Activated CD8-positive, alpha-beta T cell treated with anti-CD3 and anti-CD28 coated beads for 36 hours (primary cell): ENCODE measurements at places on chromosomes 2 and 18.

DNA sequence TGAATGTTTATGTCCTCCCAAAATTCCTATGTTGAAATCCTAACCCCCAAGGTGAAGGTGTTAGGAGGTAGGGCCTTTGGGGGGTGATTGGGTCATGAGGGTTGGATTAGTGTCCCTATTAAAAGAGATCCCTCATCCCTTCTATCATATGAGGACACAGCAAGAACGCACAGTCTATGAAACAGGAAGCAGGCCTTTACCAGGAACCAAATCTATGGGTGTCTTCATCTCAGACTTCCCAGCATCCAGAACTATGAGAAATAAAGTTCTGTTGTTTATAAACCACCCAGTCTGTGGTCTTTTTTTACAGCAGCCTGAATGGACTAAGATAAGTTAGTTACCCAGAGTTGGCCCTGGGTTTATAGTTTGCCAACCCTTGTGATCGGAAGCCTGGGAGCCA is 153.1 kb downstream of the INO80D start:
- H3K4me3 ChIP-seq, result no peak overlapping the region

GRCh38 chr18:78977637-78978348 is 1.8 kb upstream of the SALL3 start:
- no peak overlapping the region for H3K27ac ChIP-seq
- H3K27me3 ChIP-seq, result peaks cover 60% of the 10 kb centered on the region
- peaks cover 17% of the 10 kb centered on the region for H3K4me1 ChIP-seq

DNA sequence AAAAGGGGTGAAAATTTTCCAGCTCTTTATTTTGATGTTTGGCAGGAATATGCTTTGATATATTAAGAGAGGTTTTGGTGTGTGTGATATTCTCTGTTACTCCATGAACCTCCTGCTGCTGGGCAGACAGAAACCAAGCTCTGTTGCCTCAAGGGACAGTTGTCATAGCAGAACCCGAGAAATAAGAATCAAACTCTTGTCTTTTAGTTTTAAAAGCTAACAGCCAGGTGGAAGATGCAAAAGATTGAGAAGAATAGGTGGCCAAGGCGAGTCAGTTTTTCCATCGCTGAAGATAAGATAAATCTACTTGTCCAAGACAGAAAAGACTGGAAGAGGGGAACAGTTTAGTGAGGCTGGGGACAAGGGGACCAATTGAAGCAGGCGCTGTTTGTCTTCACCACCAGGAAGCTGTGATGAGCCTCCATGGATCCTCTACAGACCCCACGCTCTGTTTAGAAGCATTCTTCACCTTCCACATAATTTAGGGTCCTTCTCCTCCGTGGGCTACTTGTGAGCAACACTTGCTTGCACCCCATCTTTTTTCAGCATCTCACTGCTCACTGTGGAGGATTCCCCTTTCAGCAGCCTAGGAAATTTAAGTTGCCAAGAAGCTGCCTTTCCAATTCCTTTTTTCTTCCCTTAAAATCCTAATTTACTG is 23.9 kb downstream of the PMAIP1 start:
- no peak for DNase-seq
- H3K4me3 ChIP-seq, result no peak overlapping the region
- H3K27me3 ChIP-seq, result peaks cover 10% of the 10 kb centered on the region
- no peaks in the 10 kb centered on the region for H3K36me3 ChIP-seq
- H3K4me1 ChIP-seq, result peaks cover 37% of the 10 kb centered on the region
- no peak overlapping the region for H3K27ac ChIP-seq

DNA sequence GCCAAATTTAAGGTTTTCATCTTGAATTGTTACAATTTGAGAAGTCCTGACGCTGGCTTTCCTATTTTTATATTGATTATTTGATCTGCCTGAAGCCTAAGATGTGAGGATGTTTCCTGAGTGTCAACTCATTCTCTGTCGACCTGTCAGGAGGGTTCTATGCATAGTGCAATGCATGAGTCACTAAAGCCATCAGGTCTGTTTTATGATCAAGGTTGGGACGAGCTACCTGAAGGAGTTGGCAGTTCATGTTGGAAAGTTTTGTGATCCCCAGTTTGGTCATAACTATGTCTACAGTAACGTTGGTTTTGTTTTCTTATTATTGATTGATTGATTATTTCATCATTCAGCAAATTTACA is 71.2 kb downstream of the NABP1 start:
- H3K4me3 ChIP-seq, result no peak overlapping the region
- peaks cover 4% of the 10 kb centered on the region for H3K4me1 ChIP-seq
- no peak for DNase-seq
- H3K27ac ChIP-seq, result no peak overlapping the region
- H3K27me3 ChIP-seq, result peaks cover 18% of the 10 kb centered on the region

GRCh38 chr18:79405019-79405780 is 9.5 kb downstream of the NFATC1 start:
- peaks cover 58% of the 10 kb centered on the region for H3K4me1 ChIP-seq
- peak overlapping the region; percentile 91 for H3K27ac ChIP-seq
- H3K36me3 ChIP-seq, result peaks cover 56% of the 10 kb centered on the region
- peak overlapping the region; percentile 84 for H3K4me3 ChIP-seq
- no peaks in the 10 kb centered on the region for H3K27me3 ChIP-seq
- peak; percentile 73 for DNase-seq

DNA sequence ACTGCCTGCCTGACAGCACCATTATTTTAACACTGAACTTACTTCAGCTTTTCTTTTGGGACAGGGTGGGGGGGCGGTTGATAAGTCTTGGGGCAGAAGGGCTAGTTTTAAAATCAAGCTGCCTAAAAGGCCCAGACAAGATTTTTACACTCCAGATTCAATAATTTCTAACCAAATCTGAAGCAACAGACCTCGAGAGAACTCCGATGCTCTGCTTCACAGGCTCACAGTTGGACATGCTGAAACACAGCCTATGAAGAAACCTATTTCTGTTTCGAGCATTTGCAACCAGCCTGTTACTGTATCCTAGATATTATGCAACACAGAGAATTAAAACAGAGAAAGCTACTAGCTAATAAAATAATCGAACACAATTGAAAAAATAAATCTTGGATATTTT is 1.3 kb upstream of the MYT1L start:
- no peak overlapping the region for H3K27ac ChIP-seq
- no peak for DNase-seq
- no peaks in the 10 kb centered on the region for H3K36me3 ChIP-seq

- no peak overlapping the region for H3K27ac ChIP-seq
- peaks cover 16% of the 10 kb centered on the region for H3K4me1 ChIP-seq
- no peak for DNase-seq
- H3K27me3 ChIP-seq, result peaks cover 75% of the 10 kb centered on the region
These were observed 30.0 kb upstream of the ATP6V1B1 start for GRCh38 chr2:70905443-70906421.

DNA sequence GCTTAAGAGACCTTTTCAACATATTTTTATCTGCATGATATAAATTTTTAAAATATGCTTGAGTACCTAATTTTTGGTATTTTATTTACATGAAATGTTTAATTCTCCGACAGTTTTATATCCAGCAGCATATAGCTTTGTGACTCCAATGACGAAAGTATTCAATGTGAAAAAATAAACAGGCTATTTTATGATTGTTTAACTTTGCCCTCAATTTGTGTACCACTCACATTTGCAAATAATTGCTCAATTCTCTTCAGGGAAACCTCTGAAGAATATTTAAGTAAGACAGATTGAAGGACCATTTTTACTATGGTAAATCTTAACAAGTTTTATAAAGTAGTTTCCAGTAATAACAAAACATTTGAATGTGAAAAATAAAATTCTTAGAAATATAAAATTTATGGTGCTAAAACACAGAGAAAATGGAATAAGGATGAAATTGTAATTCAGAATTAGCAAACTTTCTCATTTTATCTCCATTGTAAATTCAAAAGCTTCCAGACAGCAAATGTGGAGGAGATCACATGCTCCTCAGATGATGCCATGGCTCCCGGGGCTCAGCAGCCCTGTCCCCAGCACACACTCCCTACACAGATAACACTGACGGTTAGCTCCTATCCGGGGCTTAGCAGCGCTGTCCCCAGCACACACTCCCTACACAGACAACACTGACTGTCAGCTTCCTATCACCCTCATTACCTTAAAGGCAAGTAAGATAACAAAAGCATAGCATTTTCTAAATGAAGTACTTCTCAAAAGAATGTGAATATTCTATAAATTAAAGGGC is 39.7 kb downstream of the SH3YL1 start:
- peaks cover 4% of the 10 kb centered on the region for H3K4me1 ChIP-seq
- peaks cover 33% of the 10 kb centered on the region for H3K36me3 ChIP-seq
- H3K4me3 ChIP-seq, result no peak overlapping the region
- no peak for DNase-seq
